ENCODE measurements at places on chromosomes 1 and 21.

- no peak for DNase-seq
Observed at GRCh38 chr1:1118876-1119220, 3.0 kb upstream of the C1orf159 start.

- no peak for DNase-seq
Observed at GRCh38 chr1:84450910-84451309, 28.2 kb upstream of the RPF1 start.

GRCh38 chr1:186326009-186326408, 49.0 kb downstream of the TPR start:
- no peak for DNase-seq

GRCh38 chr1:243672539-243673074, 177.4 kb downstream of the AKT3 start:
- DNase-seq: no peak

DNA sequence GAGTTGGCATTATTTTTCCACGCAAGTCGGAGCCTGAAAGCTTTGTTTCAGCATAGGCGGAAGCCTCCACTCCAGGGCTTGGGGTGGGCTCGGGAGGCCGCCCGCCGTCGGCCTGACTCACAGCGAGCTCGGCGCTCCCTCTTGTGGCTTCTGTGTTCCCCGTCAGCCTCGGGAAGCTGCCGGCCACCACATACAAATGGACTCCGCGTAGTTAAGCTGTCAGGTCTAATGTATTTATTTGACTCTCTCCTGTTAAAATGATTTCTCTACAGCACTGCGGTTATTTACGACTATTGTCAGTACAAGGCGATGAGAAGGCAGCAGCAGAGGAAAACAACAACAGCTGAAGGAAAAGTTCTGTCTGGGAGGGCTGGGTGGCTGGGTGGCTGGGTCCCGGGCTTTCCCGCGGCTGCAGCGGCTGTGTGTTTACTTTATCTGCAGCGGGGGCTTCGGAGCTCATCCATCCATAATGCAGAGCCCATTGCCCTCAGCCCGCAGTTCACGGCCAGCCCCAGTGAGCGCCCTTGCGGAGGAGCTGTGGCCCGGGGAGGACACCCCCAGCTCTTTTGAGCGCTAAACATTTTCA, 375.7 kb upstream of the CAMK1G start:
- peak; percentile 49 for DNase-seq

GRCh38 chr1:157399984-157400382, 152.3 kb downstream of the FCRL5 start:
- no peak for DNase-seq

- peak; percentile 93 for DNase-seq
Observed at GRCh38 chr1:155983191-155984024, 5.1 kb upstream of the ARHGEF2 start.

DNA sequence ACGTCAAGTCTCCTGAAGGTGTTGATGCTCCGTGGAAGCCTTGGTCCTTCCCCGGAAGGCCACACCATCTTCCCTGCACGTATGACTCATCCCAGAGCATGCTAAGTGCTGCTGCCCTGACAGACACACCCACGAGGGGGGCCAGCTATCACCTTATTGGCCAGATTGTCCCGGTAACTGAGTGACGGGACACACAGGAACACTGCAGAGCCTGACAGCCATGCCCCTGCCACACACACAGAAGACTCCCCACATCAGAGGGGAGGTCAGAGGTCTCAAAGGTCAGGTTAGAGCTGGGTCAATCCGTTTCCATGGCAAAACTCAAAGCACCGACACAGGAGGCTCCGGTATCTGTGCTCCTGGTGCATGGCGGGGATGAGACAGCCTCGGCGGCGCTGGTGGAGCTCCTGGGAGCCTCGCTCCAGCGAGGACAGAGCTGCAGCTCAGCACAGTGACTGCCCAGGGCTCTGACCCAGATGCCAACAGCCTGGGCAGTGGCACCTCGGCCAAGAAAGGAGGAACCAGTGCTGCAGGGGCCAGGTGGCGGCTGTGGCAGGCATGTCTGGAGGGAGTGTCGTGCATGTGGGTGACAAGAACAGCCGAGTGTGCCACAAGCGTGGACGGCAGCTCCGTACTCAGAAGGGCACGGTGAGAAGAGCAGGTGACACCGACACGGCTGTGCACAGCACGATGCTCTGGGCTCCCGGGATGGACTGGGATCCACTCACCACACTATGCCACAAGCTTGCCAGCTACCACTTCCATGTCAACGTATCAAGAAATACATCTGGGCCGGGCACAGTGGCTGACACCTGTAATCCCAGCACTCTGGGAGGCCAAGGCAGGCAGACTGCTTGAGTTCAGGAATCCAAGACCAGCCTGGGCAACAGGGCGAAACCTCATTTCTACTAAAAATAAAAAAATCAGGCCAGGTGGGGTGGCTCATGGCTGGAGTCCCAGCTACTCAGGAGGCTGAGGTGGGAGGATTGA, 14.8 kb upstream of the TMEM240 start:
- DNase-seq: peak; percentile 80

GRCh38 chr1:34858901-34859445, 576 bp downstream of the SMIM12 start:
- peak; percentile 9 for DNase-seq

DNA sequence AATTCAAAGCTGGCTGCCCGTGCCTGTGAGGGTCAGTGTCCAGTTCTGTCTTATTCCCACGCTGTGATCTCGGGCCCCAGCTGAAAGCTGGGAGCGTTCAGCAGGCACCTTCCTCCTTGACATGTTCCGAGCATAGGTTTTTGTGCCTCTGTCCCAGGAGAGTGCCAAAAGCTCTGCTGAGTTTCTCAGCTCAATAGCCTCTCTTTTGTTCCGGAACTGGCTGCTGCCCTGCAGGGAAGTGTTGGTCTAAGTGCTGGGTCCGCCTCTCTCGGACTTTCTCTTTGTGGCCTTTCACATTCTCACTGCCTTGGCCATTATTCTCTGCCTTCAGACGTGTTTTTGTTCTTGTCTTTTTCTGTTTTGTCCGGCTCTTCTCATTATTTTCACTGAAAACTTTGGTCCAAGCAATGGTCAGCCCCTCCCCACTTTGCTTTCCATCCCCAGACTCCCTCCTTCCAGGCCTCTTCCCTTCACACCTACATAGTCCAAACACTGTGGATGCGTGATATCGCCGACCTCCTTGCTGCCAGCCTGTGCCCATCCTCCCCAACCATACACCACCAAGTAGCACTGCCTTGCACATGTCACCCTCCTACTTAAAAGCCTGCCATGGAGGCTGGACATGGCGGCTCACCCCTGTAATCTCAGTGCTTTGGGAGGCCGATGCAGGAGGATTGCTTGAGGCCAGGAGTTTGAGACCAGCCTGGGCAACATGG, 233.8 kb downstream of the RHOU start:
- DNase-seq: no peak

- no peak for DNase-seq
Observed at GRCh38 chr21:15774590-15774989, 44.8 kb downstream of the USP25 start.

GRCh38 chr1:108502138-108502537, 52.0 kb downstream of the NBPF6 start:
- DNase-seq: no peak

- DNase-seq: peak; percentile 82
Observed at GRCh38 chr1:208652296-208653160, 408.3 kb upstream of the PLXNA2 start.

GRCh38 chr21:25573409-25574206, 33.7 kb downstream of the MRPL39 start:
- peak; percentile 98 for DNase-seq

DNA sequence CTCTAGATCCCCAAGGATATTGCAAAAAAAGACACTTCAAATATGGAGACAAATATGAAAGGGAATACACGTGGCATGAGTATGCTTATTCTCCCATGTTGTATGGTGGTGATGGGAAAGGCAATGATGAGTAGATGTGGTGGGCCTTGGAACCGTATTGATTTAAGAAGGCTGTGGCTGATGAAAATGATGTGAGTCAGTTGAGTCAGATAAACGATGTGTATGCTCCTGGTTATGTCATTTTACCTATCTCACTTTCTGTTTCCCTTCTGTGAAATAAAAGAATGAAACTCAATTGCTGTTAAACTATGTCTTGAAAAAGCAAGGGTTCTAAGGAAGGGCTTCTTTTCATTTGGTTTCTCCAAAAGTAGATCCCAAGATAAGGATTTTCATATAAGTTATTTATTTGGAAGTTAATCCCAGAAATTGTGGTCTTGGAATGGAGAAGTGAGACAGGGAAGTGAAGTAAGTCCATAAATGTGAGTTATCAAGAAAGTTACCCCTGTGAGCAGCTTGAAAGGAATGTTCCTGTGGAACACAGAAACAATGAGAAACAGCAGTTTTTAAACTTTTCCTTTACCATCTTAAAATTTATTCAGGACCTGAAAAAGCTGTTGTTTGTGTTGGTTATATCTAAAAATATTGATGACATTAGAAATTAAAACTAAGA, 292.0 kb downstream of the DUSP10 start:
- no peak for DNase-seq

- no peak for DNase-seq
Observed at GRCh38 chr21:45822429-45823099, 159.0 kb upstream of the COL6A1 start.

GRCh38 chr1:150477733-150478132, 9.5 kb upstream of the TARS2 start:
- DNase-seq: no peak

- peak; percentile 42 for DNase-seq
Observed at GRCh38 chr1:160834945-160835565, 27.6 kb downstream of the CD244 start.

DNA sequence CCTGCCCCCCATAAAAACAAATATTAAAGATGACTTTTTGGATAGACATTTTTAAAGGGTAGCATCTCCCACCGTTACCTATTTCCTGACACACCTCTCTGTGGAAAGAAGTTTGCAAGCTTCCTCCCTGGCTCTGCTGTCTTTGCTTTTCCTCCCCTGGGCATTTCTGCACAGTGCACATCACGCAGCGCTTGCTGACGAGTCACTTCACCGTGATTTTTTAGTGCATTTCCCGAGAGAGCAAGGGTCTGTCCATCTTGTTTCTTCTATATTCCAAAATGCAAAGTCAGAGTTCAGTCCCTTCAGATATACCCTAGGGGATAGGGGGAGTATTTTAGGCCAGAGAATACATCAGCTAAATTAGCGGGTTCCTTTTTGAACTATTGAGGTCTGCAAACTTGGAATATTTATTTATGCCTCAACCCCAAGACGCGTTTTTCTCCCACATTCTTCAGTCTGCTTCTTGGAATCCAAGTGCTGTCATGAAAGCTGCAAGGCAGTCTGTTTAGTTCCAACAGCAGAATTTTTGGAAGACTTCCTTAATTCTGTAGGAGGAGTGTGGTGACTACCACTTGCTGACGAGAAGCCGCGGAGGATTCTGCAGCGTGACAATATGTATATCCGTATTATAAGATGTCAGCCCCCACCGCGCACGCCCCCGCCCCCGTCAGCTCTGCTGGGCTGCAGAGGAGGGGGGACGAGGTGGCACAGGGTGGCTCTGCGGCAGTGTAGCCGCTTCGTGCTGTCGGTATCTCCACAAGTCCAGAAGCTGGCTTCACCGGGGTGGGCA, 22.4 kb downstream of the SMYD2 start:
- DNase-seq: no peak

GRCh38 chr1:65147424-65148177, 402 bp upstream of the AK4 start:
- DNase-seq: no peak

DNA sequence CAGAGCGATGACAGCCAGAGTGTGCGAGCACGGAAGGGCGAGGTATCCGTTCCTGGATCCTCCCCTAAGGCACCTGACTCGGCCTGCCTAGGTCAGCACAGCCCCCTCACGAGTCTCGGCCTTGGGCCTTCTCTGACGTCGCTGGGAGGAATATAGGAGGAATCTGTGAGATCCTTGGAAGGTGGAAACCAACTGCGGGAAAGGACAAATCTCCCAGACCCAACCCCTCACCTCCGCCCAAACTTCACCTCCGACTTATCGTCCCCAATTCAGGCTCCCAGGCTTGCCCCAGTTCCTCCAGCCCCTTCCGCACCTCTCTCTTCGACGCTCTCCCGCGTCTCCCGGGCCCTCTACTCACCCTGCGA, 494 bp downstream of the APH1A start:
- DNase-seq: peak; percentile 44

DNA sequence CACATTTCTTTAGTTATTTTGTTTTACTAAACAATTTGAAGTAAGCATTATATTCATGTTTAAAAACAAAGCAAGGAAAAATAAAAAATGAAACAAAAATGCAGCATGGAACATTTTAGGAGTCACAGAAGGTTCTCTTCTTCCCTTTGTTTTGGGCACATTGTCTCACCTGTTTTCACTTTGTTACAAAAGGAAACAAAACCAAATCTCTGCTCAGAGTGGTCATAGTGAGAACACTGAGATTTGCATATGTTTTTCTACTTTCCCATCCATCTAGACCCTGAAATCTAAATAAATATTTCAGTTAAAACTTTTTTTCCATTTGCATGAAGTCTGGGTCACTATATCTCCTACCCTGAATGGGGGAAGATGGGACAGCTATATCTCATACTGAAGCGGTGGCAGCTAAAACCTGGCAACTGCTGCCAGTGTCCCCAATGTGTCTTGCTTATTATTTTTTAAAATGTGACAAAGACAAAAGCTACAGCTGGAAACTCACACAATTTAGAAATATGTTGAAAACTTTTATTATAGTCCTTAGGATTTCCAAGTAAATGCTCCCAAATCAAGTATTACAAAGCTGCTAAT, 3.5 kb downstream of the EXOC8 start:
- no peak for DNase-seq

GRCh38 chr1:163844459-163844858, 522.7 kb downstream of the NUF2 start:
- DNase-seq: peak; percentile 30

GRCh38 chr1:30892671-30893073, 15.9 kb downstream of the SDC3 start:
- no peak for DNase-seq

DNA sequence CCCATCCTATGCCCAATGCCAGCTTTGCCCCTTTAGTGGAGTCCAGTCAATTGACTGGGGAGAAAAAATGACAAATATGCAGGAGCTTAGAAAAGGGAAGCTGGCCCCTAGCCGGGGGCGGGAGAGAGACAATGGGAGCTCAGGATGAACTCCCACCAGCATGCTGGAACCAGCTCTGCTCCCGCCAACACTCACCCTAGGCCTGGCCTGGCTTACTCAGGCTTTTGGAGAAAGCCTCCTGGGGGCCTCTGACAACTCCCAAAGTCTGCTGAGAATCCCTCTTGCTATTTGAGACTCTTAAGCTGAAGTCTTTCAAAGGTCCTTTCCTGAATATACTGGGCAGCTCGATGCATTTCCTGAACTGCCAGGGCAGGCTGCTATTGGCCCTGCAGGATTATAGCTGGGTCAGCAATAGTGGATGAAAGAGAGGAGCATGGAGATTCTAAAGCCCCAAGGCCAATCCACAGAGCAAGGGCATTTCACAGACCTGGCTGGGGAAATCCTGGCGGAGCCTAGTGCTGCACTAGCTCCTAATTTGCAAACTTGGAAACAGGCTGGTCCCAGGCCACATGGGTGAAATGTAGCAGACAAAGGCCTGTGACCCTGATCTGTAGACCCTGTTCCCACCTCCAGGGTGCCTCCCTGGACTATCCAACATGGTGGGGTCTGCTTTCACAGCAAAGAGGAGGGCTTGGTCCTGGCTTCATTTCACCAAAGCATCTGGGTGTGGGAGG, 35.7 kb upstream of the CLSTN1 start:
- DNase-seq: no peak

- no peak for DNase-seq
Observed at GRCh38 chr1:27507960-27508665, 18.1 kb upstream of the WASF2 start.

GRCh38 chr1:202579806-202580205, 130.4 kb downstream of the SYT2 start:
- peak; percentile 68 for DNase-seq
